Skin of body (tissue), 3 donors: ENCODE measurements at places on chromosomes 2 and 18.
A peak's percentile ranks its signal among the peaks of the same experiment; 100 is the strongest.

GRCh38 chr2:223720367-223720766, 117.0 kb downstream of the AP1S3 start:
- no peak for DNase-seq

- no peak for DNase-seq
Measured at GRCh38 chr2:46006473-46007025, 290.7 kb upstream of the EPAS1 start.

DNA sequence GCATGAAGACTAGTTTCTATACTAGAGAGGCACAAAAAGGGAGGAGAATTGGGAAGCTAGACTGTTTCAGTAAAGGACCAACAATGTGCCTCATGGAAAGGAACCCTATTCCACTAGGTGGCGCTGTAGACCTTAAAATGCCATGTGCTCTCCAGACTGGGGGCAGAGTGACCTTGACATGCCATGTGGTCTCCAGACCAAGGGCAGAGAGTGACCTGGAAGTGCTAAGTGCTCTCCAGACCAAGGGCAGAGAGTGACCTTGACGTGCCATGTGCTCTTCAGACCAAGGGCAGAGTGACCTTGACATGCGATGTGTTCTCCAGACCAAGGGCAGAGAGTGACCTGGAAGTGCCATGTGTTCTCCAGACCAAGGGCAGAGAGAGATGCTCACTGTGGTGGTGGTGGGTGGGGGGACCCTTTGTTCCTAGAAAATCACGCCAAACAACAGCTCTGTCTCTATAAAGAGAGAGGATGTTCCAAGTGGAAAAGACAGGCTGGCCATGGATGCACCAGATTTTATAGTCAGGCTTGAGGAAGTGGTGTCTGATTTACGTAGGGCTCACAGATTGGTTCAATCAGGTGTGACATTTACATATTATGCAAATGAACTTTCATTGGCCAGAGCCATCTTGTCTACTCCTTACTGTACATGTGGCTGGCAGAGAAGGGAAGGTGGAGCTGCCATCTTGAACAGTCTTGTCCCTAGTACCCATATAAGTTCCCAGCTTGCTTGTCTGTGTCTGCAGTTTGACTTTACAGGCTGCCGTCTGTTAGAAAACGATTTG, 344.0 kb upstream of the DDX18 start:
- DNase-seq, result peak; percentile 26

GRCh38 chr2:203798296-203799087, 69.1 kb upstream of the CTLA4 start:
- DNase-seq, result no peak

DNA sequence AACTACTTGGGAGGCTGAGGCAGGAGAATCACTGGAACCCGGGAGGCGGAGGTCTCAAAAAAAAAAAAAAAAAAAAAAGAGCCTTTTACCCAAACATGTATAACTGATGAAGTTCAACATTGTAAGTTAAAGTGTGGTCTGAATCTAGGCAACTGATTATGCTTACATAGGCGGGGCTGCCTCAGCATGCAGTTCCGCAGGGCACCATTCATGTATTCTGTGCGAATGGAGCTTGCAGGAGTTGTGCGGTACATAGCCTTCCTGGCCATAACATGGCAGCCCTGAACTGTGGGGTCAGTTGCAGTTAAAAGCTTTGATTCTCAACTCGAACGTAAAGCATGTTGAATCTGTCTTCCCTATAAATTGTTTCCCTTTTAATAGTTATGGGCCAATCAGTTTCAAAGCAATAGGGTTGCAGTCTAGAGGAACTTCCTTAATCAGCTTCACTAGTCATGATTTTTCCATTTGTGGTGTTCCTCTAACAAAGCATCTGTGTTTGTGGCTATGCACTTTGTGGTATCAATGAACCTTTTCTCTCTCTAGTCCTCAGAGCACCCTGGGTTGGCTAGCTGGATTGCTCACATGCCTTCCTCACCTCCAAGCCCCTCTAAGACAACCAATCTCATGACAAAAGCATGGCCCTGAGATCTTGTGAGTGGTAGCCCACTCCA, 30.6 kb upstream of the CEP68 start:
- no peak for DNase-seq

DNA sequence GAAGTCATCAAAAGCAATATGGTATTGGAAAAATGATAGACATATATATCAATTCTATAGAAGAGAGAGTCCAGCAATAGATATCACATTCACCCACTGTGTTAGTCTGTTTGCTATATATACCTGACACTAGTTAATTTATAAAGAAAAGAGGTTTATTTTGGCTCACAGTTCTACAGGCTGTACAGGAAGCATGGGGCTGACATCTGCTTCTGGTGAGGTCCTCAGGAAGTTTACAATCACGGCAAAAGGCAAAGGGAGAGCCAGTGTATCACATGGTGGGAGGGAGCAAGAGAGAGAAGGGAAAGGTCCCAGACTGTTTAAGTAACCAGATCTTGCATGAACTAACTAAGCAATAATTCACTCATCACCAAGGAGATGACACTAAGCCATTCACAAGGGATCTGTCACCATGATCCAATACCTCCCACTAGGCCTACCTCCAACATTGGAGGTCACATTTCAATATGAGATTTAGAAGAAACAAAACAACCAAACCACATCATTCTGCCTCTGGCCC, 470.6 kb downstream of the METTL4 start:
- no peak for DNase-seq

DNA sequence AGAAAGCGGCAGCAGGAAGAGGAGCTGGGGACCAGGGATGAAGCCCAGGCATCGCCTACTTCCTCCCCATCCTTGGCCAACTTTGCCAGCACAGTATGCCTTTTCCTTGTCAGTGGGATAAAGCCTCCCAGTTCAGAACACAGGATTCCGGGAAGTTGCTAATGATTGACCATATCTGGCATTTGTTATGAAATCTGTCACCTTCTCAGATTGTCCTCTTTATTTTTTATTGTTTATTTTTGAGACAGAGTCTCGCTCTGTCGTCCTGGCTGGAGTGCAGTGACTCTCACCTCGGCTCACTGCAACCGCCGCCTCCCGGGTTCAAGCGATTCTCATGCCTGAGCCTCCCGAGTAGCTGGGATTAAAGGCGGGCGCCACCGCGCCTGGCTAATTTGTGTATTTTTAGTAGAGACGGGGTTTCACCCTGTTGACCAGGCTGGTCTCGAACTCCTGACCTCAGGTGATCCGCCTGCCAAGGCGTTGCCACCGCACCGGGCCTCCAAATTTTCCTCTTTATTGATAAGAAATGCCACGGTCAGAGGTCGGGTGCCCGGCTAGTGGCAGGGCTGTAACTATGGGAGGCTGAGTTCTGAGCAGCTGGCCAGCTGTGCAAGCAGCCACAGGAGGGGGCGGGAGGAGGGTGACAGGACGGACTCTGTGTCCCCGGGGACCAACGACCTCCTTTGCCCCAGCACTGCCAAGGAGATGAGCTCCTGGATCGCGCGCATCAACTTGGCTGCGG, 24.4 kb downstream of the PSD4 start:
- no peak for DNase-seq
